ENCODE measurements at places on chromosomes 11 and 22. TPM values are rescaled to one million over a fixed set of nuclear protein-coding genes. Genes with fewer than 3 reads are reported as not detected.

- no peak for DNase-seq
Observed at GRCh38 chr11:116700586-116701220, 72.1 kb downstream of the BUD13 start.

DNA sequence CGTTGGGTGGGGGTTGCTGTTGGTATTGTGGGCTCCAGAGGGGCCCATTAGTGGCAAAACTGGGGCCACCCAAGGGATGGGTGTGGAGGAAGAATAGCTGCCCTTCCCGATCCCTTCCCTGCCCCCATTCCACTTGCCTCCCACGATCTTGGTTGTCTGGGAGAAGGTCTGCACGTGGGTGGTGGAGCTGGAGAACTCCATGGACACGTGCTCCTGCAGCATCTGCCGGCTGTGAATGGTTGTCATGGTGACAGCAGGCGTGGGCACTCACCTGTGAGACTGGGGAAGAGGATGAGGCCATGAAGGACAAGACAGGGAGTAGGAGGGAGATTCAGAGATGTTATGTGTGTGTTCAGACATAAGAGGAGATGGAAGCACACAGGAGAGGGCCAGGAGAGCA lies 2.0 kb downstream of the IGSF22 start:
- DNase-seq = no peak

DNA sequence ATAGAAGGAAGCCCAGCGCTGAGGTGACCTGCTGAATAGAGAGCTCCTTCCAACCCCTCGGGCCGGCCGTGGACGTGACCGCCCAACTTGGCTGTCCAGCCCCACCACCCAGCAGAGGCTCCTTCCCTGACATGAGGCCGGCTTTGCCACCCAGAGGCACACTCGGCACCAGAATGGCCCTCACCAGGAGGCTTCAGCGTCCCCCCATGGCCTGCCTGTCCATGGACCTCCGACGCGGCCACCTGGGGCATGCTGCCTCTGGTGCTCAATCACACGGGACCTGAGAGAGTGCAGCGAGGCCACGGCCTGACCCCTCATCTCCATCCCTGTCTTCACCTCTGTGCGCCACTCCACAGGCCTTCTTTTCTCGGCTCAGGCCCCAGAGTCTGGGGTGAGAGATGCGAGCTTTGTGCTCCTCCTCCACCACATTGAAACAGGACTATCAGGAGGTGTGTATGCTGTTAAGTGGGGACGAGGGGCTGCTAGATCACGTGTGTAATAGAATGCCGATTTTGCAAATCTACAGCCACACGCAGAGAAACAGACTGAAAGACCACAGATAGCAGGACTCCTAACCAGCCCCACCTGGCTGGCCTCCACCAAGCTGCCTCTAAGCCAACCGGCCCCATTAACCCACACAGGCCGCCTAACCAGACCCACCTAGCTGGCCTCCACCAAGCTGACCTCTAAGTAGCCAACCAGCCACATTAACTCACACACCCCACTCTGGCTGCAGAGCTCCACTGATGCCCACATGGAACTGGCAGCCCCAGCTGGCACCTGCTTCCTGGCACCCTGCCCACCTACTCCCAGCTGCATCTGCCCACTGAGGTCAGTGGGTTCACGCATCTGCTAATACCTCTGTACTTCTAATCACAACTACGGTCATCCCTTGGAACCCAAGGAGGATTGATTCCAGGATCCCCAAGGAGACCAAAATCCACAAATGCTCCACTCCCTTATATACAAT lies 20.7 kb downstream of the LINC01488 start:
- DNase-seq = no peak

DNA sequence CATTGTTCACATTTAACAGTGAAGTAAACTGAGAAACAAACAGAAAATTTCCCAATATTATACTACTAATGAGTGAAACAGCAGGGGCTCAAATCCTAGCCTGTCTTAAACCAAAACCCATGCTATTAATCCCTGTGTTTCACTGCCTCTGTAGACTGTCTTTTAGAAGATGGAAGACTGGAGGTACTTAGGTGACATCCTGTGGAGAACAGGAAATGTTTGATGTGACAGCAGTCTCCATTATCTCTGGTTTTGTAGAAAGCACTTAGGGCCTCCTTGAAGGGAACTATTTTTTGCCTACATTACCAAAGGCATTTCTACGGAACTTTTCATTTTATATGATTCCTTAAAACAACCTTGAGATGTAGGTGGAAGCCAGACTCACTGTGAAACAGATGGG lies 288.1 kb upstream of the SORL1-AS1 start:
- no peak for DNase-seq

- DNase-seq = no peak
Observed at GRCh38 chr22:41842996-41843970, 10.4 kb downstream of the SREBF2 start.

DNA sequence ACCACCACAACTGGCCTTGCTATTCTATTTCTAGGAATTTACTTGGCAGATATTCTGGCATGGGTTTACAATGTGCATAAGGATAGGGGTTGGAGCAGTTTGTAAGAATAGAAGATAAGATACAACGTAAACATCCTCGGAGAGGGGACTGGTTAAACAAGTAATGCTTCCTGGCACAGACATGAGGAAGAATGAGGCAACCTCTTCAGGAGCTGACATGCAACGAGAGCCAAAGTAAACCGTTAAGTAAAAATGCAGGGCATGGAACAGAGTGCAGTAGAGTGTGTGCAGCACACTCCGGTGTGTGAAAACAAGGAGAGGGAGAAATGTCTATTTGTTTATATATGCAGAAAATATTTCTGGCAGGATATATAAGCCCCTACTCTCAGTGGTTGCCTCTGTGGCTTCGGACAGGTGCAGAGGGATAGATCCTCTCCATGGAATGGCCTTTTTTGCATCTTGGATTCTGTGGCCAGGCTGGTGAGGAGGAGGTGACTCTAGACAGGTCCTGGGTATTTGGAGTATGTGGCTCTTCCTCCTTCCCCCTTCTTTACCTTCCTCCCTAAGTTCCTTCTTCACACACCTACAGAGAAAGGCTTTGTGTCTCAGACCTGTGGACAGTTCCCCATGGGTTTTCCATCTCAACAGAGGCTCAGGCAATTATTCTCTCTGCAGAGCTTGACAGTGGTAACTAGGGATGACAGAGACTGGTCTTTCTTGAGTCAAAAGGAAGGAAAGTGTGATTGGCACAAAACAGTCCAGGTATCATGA lies 2.5 kb downstream of the RAB36 start:
- DNase-seq = no peak

DNA sequence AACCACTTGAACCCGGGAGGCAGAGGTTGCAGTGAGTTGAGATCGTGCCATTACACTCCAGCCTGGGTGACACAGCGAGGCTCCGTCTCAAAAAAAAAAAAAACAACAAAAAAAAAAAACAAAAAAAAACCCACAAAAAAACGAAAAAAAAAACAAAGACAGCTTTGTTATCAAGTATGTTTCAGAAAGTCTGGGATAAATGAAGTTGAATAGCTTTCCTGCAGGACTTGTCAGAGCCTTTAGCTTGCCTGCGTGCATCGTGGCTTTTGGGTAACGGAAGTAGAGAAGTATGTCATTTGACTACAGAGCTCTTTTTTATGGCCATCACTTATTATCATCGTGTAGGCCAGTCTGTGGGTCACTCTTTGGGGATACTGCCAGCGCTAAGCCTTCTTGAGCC lies 14.6 kb downstream of the TRIOBP start:
- DNase-seq = no peak

- no peak for DNase-seq
Observed at GRCh38 chr11:82719361-82720105, 14.1 kb downstream of the FAM181B start.

The VSIG10L2 gene
- not detected for total RNA-seq

The TRABD gene
- 55.5 TPM for total RNA-seq

The CDCA5 gene
- total RNA-seq = 45.4 TPM

The PACS1 gene
- total RNA-seq = 17.5 TPM

The SLC35F2 gene
- 41.2 TPM for total RNA-seq

The SERHL2 gene
- 0.23 TPM for total RNA-seq

The CBLIF gene
- not detected for total RNA-seq

The KRTAP5-1 gene
- not detected for total RNA-seq

The PTPRJ gene
- total RNA-seq = 43.9 TPM
